ENCODE measurements at places on chromosomes 5 and 9.

GRCh38 chr9:129008986-129009583, 19.0 kb downstream of the SH3GLB2 start:
- DNase-seq: no peak

DNA sequence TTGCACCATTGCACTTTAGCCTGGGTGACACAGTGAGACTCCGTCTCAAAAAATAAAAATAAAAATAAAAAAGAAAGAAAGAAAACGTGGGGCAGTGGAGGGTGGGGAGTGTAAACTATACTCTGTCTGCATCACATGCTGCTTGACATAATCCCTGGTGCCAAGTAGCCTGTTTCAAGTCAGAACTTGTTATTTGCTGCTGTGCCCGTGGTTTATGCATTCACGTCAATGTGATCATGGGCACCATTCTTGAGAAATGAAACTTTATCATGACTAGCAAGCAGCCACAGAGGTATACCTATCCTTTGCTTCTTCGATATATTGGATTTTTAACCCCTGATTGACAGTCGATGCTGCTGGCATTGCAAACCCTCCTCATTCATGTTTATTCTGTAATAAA, 4.1 kb upstream of the SMU1 start:
- DNase-seq: no peak

DNA sequence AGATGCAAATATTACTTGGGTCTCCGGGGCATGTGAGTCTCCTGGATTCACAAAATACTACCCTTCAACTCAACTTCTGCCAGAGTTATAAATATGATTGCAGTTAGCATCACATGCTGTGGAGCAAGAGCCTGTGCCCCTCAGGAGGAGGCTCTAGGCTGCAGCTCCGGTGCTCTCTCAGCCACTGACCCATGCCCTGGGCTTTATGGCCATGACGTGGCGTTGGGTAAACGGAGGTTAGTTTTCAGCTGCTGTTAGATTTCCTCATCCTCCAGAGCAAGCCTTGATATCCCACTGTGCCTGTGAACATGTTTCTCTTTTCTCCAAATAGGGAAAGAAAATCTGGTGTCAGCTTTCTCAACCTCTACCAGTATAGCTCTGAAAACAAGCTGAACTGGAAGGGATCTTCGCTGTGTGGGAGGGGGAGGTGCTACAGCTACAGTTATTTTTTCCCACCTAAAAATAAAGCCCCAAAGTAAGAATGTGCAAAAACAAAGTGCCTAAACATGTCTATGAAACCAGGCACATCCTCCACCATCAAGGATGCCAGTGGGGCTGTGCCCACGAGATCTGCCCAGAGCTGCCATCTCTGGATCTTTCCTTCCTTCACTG, 124.4 kb upstream of the GPR151 start:
- no peak for DNase-seq

GRCh38 chr5:10702040-10702629, 58.9 kb downstream of the DAP start:
- DNase-seq: peak; percentile 99

- DNase-seq: no peak
These were observed 35.4 kb downstream of the SNX30 start for GRCh38 chr9:112785986-112786385.

GRCh38 chr9:131695366-131695765, 44.5 kb downstream of the RAPGEF1 start:
- no peak for DNase-seq

- no peak for DNase-seq
These were observed 140.6 kb downstream of the OSTF1 start for GRCh38 chr9:75228893-75229292.

GRCh38 chr5:169647566-169647965, 10.5 kb downstream of the DOCK2 start:
- DNase-seq: no peak

DNA sequence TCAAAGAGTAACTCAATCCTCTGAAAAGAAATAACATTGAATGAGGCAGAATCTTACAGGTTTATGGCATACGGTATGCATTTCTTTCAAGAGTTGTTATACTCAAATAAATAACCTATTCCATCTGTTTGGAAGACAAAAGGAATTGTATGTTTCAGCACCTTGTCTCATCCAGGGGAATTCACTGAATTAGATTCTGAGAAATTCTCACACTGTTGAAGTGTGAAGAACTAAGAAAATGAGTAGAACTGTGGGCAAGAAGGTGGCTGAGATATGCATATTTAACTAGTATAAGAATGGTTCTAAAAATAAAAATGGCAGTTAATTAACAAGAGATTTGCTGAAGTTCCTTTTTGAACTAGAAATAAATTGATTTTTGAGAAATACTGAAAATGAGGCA, 279.3 kb upstream of the DAP start:
- DNase-seq: no peak

DNA sequence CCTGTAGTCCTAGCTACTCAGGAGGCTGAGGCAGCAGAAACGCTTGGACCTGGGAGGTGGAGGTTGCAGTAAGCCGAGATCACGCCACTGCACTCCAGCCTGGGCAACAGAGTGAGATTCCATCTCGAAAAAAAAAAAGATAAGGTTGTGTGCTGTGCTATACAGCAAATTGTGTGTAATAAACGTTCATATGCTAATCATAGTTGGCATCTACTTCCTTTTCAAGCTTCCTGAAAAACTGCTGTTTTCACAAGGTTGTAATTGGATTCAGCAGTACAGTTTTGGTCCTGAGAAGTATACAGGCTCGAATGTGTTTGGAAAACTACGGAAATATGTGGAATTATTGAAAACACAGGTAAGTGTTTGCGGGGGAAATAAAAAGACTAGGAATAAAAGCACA, 25.5 kb downstream of the OTULINL start:
- DNase-seq: no peak

- no peak for DNase-seq
These were observed 302.8 kb upstream of the RASA1 start for GRCh38 chr5:86964889-86965288.

- peak; percentile 99 for DNase-seq
These were observed 867 bp downstream of the FER start for GRCh38 chr5:108748401-108749127.

DNA sequence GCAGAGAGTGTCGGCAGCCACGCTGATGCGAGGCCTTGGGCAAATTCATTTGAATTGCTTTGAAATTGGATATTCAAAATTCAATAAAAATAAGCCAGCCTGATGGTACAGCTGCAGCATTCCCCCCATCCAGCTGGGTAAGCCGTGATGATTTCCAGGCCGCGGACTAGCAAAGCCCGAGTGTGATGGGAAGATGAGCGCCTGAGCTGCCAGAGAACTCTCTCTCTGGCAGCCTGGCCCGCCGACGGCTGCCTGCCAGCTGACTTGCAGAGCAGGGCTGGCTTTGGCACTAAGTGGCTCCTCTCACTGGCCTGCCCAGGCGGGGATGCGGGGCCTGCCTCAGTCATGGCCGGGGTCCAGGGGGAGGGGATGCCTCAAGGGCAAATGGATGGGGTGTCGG, 268.3 kb upstream of the WWC1 start:
- DNase-seq: no peak

Data from EL (cell line).